Esophagus muscularis mucosa (tissue), 4 donors: ENCODE measurements at places on chromosomes 4 and X. TPM values are rescaled to one million over a fixed set of nuclear protein-coding genes. Genes with fewer than 3 reads are reported as not detected.

Gene PPP1R2C
- not detected for total RNA-seq

Gene MYL5
- total RNA-seq: 9.9 TPM

- H3K27me3 ChIP-seq: no peaks in the 10 kb centered on the region
- H3K27ac ChIP-seq: no peak overlapping the region
- no peak overlapping the region for H3K4me3 ChIP-seq
- H3K36me3 ChIP-seq: no peaks in the 10 kb centered on the region
- H3K4me1 ChIP-seq: no peaks in the 10 kb centered on the region
- DNase-seq: no peak
Measured at GRCh38 chr4:109157205-109157604, 145.3 kb downstream of the COL25A1 start.

Gene CCNB3
- total RNA-seq: not detected

- peaks cover 3% of the 10 kb centered on the region for H3K4me1 ChIP-seq
- peaks cover 44% of the 10 kb centered on the region for H3K36me3 ChIP-seq
- no peaks in the 10 kb centered on the region for H3K27me3 ChIP-seq
- no peak overlapping the region for H3K4me3 ChIP-seq
- DNase-seq: no peak
Measured at GRCh38 chrX:41350976-41351569, 17.1 kb downstream of the DDX3X start.

DNA sequence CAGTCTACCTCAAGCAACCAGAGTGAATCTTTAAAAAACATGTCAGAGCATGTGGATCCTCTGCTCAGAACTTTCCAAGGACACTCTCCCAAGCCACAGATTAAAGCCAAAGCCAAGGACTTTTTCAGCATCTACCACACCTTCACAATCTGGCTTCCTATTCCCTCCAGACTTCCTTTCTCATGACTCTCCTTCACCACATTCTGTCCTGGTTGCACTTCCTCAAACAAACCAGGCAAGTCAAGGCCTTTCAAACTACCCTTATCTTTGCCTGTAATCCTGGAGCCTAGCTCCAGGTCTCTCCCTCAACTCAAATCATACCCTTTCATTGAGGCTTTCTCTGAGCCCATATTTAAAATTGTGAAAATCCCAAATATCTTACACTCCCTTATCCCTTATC, 191.6 kb upstream of the GALNTL6 start:
- no peaks in the 10 kb centered on the region for H3K27me3 ChIP-seq
- H3K4me3 ChIP-seq: no peak overlapping the region

Gene SSX2
- not detected for total RNA-seq

Gene TNIP2
- 80.4 TPM for total RNA-seq

- DNase-seq: no peak
- no peaks in the 10 kb centered on the region for H3K36me3 ChIP-seq
- H3K27ac ChIP-seq: no peak overlapping the region
Measured at GRCh38 chr4:52856801-52857200, 5.3 kb upstream of the RASL11B start.

DNA sequence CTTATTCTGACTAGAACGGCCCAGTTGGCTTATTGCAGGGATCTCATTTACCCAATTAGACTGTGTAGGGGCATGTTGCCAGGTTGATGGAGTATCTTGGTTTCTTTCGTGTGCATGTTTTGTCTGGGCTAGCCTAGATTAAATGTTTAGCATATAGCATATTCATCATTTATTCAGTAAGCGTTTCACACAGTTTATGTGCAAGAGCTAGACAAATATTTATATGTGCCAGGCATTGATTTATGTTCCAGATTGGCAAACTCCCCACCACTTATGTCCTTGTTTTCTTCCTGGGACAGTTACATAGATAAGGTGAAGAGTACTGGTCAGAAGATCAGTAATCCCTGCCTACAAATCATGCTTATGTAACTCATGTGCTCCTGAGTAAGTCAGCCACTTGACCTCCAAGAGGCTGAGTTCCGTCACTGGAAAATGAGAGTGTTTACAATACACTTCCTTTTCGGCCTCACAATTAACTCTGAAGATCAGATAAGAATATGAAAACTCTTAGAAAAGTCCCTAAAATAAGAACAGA, 57.2 kb downstream of the RUFY3 start:
- no peak for DNase-seq
- no peak overlapping the region for H3K4me3 ChIP-seq
- peaks cover 8% of the 10 kb centered on the region for H3K4me1 ChIP-seq
- peak overlapping the region; percentile 38 for H3K27ac ChIP-seq
- peaks cover 68% of the 10 kb centered on the region for H3K36me3 ChIP-seq

DNA sequence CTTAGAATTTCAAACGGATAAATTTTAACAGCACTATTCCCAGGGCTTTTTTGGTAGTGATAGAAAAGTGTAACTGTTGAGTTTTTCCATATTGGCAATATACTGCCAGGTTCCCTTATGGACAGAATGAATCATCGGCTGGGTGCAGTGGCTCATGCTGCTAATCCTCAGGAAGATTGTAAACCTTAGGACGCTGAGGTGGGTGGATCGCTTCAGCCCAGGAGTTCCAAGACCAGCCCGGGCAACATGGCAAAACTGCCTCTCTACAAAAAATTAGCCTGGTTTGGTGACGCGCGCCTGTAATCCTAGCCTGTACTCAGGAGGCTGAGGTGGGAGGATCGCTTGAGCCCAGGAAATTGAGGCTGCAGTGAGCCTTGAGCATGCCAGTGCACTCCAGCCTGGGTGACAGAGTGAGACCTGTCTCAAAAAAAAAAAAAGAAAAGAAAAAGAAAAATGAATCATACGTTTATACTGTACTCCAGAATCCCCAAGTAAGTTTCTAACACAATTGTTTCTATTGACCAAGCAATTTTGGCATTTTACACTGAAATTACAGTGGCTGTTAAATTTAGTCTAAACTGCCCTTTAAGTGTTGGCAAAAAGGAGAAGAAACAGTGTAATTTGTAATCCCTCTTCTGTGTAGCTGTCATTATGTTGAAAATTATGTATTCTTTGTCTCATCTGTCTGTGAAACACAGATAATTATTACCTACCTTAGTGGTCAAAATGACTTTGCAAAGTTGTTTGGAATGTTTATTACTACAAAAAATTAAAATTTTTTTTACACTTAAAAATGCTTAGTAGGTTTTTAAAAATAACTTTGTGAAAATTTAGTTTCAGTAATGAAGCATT, 1.8 kb downstream of the SLC30A9 start:
- H3K36me3 ChIP-seq: no peaks in the 10 kb centered on the region
- no peak overlapping the region for H3K27ac ChIP-seq
- peaks cover 34% of the 10 kb centered on the region for H3K4me1 ChIP-seq

DNA sequence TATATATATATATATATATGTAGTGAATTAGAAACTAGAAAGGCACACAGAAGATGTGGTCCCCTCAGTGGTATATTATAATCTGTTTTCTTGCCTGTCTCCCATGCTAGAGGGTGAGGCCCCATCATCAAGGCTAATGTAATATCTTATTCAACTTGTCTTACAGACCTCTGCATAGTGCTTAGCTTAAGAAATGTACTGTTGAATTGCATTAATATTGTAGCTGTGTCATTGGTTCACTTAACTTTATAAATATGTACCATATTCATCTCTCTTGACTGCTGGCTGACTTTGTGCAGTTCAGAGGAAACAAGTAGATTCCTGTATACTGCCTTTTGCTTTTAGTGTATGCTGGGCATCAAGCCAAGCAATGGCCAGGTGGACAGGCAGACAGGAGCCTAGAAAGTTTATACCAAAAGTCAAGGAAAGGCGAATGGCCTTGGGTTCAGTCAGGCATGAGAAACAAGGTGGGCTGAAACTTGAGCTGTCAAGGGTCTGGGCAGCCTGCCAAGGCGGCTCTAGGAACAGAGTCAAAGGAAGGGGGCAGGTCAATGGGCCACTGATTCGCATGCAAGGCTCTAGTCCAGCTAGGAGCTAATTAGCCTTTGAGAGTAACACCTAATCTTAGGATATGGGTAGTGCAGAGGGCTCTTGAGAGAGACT, 78.8 kb upstream of the LEF1 start:
- H3K27ac ChIP-seq: no peak overlapping the region
- no peak overlapping the region for H3K4me3 ChIP-seq
- no peak for DNase-seq
- no peaks in the 10 kb centered on the region for H3K36me3 ChIP-seq
- no peaks in the 10 kb centered on the region for H3K27me3 ChIP-seq
- H3K4me1 ChIP-seq: no peaks in the 10 kb centered on the region

Gene ATOH1
- not detected for total RNA-seq

Gene SOD3
- 1,012 TPM for total RNA-seq

- H3K4me3 ChIP-seq: no peak overlapping the region
- H3K4me1 ChIP-seq: no peaks in the 10 kb centered on the region
- no peak overlapping the region for H3K27ac ChIP-seq
- H3K36me3 ChIP-seq: peaks cover 92% of the 10 kb centered on the region
- H3K27me3 ChIP-seq: no peaks in the 10 kb centered on the region
- no peak for DNase-seq
Measured at GRCh38 chr4:48504352-48504751, 14.3 kb downstream of the ZAR1 start.

Gene SLC4A4
- total RNA-seq: 4.8 TPM

- H3K4me3 ChIP-seq: no peak overlapping the region
- no peak for DNase-seq
- no peaks in the 10 kb centered on the region for H3K4me1 ChIP-seq
- no peaks in the 10 kb centered on the region for H3K36me3 ChIP-seq
Measured at GRCh38 chr4:83083925-83084475, 30.5 kb downstream of the PLAC8 start.

Gene CHRDL1
- total RNA-seq: 202 TPM

GRCh38 chrX:149275836-149276235, 229.3 kb downstream of the IDS start:
- H3K27ac ChIP-seq: no peak overlapping the region
- H3K27me3 ChIP-seq: no peaks in the 10 kb centered on the region
- H3K36me3 ChIP-seq: no peaks in the 10 kb centered on the region
- DNase-seq: no peak
- H3K4me1 ChIP-seq: no peaks in the 10 kb centered on the region

GRCh38 chr4:10810411-10810810, 125.8 kb upstream of the CLNK start:
- no peak overlapping the region for H3K27ac ChIP-seq
- H3K4me1 ChIP-seq: no peaks in the 10 kb centered on the region
- no peak overlapping the region for H3K4me3 ChIP-seq
- no peaks in the 10 kb centered on the region for H3K36me3 ChIP-seq

- no peak overlapping the region for H3K27ac ChIP-seq
- no peaks in the 10 kb centered on the region for H3K27me3 ChIP-seq
- no peaks in the 10 kb centered on the region for H3K4me1 ChIP-seq
- H3K4me3 ChIP-seq: no peak overlapping the region
Measured at GRCh38 chr4:101970547-101971155, 180.1 kb downstream of the BANK1 start.

GRCh38 chrX:31217084-31217483, 145.2 kb upstream of the FTHL17 start:
- no peaks in the 10 kb centered on the region for H3K36me3 ChIP-seq
- H3K4me1 ChIP-seq: peaks cover 9% of the 10 kb centered on the region
- no peak for DNase-seq
- H3K27me3 ChIP-seq: no peaks in the 10 kb centered on the region
- H3K27ac ChIP-seq: no peak overlapping the region
- H3K4me3 ChIP-seq: no peak overlapping the region

Gene OTUD5
- total RNA-seq: 53.9 TPM

- no peak overlapping the region for H3K4me3 ChIP-seq
- peak overlapping the region; percentile 65 for H3K27ac ChIP-seq
Measured at GRCh38 chr4:38591617-38592337, 72.2 kb upstream of the KLF3 start.

DNA sequence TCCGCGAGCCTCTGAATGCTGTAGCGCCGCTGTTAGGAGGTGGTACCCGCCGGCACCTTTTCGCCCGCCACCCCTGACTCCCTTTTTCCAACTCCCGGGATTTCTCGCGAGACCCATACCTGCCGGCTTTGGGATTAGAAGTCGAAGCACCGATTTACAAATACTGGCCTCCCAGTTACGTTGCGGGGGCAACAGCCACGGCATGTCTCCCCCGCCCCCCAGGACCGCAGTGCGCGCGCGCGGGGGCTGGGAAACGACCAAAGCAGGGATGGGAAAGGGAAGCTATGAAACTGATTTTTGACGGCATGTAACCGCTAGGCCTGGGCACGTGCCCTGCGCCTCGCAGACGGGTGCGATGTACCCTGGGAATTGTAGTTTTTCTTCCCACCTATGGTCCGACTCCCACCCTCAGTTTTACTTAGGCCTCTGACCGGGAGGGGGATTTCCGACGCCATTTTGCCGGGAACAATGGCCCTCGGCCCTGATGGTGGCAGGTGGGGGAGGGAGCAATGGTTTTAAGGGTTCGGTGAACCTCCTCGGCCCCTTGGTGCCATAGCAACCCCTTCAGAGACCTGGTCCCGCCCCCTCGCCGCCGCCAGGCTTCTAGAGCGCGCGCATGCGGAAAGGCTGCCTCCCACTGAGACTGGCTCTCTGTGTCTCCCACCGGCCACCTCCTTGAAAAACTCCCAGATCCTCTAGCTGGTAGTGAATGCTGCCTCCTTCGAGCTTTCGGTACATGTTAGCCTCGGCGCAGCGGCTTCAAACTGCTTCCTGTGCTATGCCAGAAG, 772 bp upstream of the WNK3 start:
- H3K4me3 ChIP-seq: peak overlapping the region; percentile 57
- peak overlapping the region; percentile 83 for H3K27ac ChIP-seq
- no peaks in the 10 kb centered on the region for H3K36me3 ChIP-seq
- H3K4me1 ChIP-seq: peaks cover 14% of the 10 kb centered on the region
- no peaks in the 10 kb centered on the region for H3K27me3 ChIP-seq

- no peak overlapping the region for H3K27ac ChIP-seq
- no peak for DNase-seq
- H3K36me3 ChIP-seq: no peaks in the 10 kb centered on the region
- H3K27me3 ChIP-seq: no peaks in the 10 kb centered on the region
Measured at GRCh38 chrX:71103110-71103983, 3.2 kb downstream of the CXorf65 start.

- DNase-seq: no peak
- no peaks in the 10 kb centered on the region for H3K27me3 ChIP-seq
- no peaks in the 10 kb centered on the region for H3K36me3 ChIP-seq
- H3K27ac ChIP-seq: peak overlapping the region; percentile 82
- peak overlapping the region; percentile 70 for H3K4me3 ChIP-seq
Measured at GRCh38 chr4:143558286-143558685, 44.8 kb downstream of the SMARCA5 start.
